Jurkat, Clone E6-1 (cell line): ENCODE measurements at places on chromosomes 6 and 20.

DNA sequence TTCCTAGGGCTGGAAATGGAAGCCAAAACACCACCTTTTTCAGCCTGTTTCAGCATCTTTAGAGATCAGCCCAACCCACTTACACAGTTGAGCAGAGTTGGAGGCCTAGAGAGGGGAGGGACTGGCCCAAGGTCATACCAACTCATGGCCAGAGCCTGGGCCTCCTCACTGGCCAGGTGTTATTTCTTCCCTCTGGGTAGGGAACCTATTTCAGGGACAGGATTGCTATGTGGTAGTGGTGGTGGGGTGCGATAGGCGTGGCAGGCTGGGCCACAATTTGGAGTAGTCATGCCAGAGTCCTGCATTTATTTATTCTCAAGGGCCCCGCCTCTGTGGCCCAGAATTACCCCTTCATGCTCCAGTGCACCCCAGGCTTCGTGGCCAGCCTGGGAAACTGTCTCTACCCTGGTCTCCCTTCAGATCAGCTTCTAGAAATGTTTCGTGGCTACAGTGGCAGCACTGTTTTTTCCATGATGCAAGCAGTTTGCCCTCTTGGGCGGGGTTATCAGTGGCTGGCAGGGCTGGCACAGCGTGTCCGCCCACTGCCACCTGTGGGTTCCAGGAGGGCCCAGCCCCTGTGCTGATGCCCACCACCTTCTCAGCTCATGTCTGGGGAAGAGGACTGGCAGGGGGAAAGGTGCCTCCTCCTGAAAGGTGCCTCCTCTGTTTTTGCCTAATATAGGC is 6.2 kb downstream of the VEGFA start:
- no peak for DNase-seq

DNA sequence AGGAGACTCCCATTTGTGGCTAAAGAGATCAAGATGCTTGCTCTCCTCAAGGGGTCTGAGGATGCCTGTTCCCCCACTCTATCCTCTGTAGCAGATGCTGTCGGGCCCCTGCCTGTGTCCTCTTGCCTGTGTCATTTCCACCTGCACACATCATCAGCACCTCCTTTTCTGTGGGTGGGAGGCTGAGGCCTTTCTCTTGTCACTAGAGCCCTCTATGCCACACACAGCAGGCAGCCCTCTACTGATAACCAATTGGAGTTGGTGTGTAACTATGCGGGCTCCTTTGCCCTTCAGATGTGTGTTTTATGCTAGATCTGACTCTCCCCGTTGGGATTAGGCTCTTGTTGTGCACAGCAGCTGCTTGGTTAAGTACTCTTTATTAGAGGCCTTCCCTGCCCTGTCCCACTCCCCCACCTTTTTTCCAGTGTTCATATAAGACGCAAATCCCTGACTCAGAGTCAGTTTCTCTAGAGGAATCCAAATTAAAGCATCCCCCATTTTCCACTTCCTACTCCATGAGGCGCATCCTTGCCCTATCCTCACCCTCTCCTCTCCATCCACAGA is 7.7 kb downstream of the TREML2 start:
- DNase-seq: peak; percentile 35

DNA sequence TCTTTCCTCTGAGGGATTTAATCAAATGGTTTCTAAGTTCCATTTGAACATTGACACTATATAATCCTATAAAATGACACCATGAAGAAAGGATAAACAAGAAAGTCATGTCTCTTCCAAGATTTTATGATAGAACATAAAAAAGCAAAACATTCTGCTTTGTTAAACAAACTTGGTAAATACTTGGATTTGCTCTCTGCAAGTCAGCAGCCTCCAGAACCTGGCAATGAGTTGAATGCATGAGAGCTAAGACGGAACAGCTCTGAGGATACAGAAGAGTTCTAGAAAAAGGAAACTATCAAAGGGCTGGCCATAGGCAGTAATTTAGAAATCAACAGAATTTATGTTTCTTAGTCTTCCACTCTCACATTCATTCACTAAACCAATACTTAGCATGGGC is 656.0 kb upstream of the ID4 start:
- no peak for DNase-seq

- DNase-seq: no peak
Measured at GRCh38 chr6:94645191-94645590, 932.1 kb upstream of the MANEA start.

GRCh38 chr6:149261364-149262040 is 56.0 kb upstream of the TAB2 start:
- DNase-seq: no peak

GRCh38 chr6:28254121-28254519 is 2.1 kb upstream of the ZKSCAN4 start:
- DNase-seq: no peak

DNA sequence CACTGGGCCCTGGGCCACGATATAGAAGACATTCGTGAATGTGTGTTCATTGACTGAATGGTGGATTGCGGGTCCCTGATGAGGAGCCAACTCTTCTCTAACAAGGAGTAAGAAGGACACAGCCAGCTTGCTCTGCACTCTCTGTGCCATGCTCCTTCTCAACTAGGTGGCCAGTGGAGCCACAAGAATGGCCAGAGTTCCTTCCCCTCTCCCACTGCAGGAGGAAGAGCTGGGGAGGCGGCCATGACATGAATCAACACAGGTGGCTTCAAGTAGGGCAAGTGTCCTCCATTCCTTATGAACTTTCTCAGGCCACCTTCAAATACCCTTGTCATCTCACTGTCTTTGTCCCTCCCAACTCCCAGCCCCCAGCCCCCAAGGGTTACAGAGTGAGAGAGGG is 305.7 kb downstream of the KIF16B start:
- DNase-seq: no peak

DNA sequence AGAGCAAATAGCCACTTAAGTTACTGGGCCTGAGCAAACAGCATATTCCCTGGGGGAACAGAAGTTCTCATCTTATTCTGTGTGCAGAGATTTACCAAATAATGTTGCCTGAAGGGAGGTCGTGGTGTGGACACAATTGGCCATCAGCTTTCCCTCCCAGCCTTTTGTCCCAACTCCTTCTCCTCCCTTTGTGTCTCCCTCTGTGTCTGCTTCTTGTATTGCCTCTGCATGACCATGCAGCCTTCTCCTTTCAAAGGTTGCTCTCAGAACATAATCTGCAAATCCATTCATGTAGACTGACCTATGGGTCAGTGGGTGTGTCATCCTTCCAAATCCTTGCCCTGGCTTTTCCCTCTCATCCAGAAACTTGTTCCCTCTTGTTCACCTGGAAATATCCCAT is 150.3 kb upstream of the INSM1 start:
- no peak for DNase-seq

DNA sequence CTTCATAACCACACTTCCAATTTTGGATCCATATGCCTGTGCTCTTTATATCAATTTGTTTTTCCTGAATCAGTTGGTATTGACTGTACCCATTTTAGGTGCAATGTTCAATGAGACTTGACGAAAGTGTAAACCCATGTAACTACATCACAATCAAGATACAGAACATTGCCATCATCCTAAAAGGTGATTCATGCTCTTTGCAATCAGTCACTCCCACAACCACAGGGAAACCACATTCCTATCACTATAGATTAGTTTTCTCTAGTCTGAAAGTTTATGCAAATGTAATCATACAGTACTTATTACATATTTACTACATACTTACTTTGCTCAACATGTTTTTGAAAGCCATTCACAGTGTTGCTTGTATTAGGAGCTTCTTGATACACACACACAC is 167.4 kb downstream of the ADGRG6 start:
- no peak for DNase-seq
